ENCODE measurements at places on chromosomes 16 and 17.
A peak's percentile ranks its signal among the peaks of the same experiment; 100 is the strongest.

DNA sequence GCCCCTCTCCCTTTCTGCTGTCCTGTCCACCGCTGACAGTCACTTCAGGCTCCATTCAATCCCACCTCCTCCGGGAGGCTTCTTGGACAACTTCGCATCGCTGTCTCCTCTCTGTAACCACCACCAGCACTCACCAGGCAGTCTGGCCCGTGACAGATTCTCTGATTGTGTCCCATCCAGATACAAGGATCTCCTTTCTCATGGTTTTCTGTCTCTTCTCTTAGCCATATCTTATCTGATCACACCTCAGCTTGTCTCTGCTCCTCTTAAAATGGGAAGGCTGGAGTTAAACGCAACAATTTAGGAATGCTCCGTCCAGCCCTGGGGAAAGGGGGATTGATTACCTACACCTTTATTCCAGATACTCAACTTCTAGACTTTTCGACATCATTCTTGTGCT lies 56.9 kb upstream of the ARHGAP44 start:
- no peak for DNase-seq

DNA sequence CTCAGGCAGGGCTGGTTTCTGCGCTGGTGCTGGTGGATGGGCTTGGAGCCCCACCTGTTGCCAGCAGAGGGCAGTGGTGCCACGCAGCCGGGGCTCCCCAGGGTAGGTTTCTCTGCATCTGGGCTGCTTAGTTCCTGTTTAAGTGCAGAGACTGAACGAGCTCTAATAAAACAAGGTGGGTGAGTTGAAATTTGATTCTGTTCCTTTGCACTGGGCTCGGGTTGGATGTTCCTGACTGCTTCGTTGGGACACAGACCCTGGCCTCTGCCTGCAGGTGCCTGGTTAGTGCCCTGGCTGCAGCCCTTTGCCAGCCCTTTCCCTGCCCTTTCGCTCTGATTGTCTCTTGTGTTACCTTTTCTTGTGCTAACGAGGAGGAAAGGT lies 30.0 kb downstream of the TBCD start:
- peak; percentile 87 for DNase-seq

DNA sequence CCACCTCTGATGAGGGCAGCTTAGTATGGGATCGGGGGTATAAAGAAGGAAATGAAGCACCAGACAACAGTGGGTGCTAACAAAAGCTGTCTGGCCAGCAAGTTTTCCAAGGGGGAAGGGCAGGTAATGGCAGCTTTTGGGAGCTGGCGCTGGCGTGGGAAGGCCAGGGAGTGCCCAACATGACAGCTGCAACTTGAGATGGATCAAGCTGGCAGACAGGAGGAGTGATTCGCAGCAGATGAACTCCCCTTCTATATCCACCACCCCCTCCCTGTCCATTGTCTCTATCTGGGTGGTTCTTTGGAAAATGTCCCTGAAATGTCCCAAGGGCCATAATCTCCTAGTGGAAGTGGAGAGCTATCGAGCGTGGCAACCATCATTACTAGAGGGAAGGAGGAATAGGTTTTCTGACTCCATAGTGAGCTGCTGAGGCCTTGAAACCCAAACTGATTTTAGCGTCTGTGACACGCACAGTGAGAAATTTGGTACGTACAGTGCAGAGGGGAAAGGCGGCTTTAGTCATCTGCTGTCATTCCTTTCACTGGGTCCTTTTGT lies 4.8 kb upstream of the INPP5K start:
- no peak for DNase-seq

DNA sequence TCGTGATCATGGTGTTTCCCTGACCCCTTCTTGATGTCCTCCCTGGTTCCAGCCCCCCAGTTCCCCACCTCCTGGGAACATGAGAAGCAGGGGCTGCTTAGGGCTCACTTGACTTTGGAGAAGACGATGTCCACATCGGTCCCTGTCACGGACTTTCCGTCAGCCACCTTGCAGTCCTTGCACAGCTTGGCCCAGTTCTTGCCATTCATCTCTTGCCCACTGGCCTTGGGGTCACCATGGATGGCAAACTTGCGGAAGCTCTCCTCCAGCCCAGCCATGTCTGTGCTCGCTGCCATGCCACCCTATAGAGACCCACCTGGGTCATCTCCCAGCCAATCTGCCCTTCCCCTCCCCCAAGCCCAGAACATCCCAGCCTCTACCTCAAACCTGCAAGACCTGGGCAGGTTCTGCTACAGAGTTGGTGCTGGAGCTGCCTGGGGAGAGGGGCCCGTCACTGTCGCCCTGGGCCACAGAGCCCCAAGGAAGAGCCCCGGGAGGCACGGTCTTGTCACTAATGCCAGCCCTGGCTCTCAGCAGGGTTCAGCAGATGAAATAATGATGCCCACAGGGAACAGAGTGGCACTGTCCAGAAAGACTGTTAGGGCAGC lies 2.4 kb downstream of the TPPP3 start:
- DNase-seq, result no peak

DNA sequence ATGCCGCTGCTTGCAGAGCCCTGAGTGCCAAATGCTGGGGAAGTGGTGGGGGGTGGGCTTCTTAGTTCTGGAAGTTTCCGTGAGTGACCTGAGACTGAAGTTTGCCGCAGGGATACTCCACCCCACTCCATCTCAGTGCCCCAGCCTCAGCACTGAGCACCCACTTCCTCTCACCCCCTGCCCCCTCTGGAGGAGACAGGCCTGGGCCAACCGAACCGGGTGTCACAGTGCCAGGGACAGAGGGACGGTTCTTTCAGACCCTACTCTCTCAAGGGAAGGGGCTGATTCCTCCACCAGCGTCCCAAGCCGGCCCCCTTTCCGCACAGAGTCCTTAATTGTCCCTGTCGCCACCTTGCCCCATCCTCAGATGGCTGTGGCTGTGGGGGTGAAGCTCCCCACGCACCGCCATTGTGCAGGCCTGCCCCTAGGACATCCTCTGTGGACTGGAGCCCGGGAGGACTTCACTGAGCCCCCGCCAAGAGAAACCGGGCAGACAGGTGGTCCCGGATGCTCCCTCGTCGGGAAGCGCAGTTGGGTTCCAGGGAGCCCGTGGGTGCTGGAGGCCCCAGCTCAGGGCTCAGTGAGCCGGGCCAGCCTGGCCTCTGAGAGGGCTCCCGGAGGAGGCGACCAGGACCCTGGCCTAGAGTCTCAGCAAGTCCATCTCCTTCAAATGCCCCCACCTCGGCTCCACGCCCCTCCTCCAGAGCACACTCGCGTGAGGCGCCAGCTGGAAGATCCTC lies 1.6 kb upstream of the KREMEN2 start:
- DNase-seq, result no peak

DNA sequence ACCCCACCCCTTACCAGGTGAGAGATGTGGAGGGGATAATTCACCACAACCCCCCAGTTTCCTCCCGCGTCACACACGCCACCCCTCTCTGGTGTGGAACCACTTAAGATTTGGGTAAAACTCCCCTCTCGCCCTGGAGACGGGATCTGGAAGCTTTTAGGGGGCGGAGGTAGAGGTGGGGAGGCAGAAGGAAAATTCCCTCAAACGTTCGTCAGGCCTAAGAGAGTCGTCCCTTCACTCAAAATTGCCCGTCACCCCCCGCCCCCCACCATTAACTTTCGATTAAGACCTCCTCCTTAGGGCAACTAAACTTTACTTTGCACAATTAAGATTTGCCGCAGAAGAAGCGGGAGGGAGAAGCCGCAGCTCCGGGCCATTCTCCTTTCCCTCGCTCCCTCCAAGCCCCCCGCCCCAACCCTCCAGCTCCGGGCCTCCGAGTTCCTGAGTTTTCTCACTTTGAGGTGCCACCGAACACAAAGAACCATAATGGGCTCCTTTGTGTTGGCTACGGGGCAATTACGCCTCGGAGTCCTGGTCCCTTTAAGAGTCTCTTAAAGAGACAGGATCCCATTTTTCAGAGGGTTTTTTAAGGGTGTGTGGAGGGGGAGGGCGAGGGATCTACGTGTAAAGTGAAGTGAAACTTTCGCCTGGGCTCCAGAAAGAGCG lies 985 bp upstream of the FZD2 start:
- no peak for DNase-seq

- no peak for DNase-seq
Measured at GRCh38 chr17:75205793-75206163, 299 bp downstream of the NUP85 start.

DNA sequence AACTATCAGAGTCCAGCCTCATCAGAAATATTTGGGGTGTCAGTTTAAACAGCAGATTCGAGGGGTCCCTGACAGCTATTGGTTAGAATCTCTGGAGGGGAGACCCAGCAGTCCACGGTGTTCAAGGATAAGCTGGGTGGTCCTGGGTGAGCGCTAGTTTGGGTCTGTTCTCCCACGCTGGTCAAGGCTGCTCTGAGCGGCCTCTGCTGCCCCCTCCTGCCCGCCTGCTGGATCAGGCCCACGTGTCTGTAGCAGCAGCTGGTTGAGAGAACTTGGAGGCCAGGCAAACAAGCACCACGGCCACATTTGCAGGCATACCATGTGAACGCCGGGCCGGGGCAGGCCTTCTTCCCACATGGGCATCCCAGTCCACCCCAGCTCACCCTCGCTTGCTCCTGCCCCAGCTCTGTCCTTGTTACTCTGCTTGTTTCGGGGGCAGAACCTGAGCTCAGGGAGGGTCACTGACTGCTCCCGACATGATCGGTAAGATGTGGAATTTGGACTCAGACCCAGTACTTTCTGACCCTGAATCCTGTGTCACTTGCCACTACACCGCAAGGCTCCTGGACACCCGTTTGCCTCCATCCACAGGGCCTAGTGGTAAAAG lies 7.4 kb downstream of the FOXF1 start:
- no peak for DNase-seq

DNA sequence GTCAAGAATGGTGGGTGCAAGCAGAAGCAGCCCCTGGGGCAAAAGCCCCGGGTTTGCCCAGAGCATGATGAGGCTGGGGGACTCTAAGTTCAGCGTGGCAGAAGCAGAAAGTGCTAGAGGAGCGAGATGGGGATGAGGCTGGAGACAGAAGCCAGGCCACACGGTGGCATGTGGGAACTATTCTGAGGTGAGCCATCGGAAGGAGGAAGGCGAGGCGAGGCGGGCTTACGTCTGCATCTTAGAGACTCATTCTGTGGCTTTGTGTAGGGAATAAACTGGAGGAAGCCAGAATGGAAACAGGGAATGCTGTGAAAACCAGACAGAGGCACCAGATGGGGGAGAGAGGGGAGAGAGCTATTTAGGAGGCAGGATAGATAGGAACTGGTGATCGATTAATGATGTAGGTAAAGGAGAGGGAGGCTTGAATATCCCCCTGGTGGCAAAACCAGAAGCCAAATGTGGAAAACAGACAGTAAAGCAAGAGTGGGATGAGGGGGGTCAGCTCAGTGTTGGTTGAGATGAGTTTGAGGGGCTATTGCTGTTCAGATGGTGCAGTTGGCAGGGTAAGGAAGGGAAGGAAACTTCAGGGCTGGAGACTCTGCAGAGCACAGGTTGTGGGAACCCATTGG lies 3.1 kb upstream of the TNFSF13 start:
- no peak for DNase-seq

GRCh38 chr17:45825792-45826191 lies 18.9 kb upstream of the SPPL2C start:
- DNase-seq, result no peak

DNA sequence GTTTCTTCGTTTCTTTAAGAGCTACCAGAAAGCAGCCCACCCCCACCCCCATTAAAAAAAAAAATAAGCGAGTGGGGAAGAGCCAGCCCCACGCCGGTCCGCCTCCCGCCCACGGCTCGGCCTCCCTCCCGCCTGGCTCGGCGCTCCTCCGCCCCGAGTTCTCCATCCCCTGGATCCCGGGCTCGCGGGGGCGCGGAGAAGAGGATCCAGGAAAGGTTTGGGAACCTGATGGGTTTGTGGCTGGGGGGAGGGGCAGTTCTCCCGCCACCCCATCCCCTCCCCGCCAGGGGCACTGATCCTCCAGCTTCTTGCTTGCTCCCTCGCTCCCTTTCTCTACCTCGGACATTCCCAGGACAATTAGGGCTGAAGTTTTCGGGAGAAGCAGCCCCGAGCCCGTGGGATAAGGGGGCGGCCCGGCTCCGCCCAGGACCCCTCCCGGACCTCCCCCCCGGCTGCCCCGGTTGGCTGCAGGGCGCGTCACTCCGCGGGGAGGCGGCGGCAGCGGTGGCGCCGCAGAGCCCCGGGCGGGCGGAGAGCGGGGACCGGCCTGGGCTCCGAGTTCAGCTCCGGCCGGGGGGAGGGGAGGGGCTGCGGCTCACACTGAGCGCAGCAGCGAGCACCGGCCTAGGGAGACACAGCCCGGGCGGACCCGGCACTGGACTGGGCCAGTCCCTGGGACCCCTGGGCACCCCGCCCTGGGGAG lies 1.0 kb upstream of the SALL1 start:
- DNase-seq, result no peak

DNA sequence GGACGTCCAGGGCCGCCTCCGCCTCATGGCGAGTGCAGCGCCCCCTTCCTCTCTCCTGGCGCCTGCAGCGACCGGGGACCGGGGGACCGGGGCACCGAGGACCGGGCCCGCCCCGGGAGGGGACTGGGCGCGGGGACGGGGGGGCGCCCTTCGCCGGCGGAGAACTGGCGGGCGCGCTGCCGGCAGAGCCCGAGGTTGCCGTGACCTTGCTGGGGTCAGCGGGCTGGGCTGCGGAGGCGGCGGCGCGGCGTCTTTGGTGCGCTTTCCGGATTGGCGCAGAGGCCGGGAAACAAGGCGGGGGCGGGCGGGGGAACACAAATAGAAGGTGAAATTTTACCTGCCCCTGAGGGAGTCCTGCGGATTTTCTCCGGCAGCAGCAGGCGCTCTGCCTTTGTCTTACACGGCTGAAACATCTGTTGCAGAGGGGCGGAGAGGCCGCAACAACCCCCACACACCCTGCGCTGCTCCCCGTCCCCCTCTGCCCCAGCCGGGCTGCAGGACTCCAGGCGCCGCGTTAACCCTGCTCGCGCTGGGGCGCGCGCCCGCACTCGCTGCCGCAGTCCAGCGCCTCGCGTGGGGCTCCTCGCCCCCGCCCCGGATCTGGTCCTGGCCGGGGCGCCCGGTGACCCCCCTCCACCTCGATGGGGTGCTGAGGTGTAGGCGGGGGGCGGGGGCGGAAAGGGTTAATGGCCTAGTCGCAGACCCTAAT lies 53.5 kb downstream of the SREBF1 start:
- DNase-seq, result peak; percentile 54

GRCh38 chr17:80730739-80731138 lies 186.1 kb downstream of the RPTOR start:
- no peak for DNase-seq

GRCh38 chr17:81397314-81398175 lies 2.3 kb downstream of the BAHCC1 start:
- DNase-seq, result no peak

GRCh38 chr16:81612351-81613163 lies 166.5 kb upstream of the PLCG2 start:
- no peak for DNase-seq

DNA sequence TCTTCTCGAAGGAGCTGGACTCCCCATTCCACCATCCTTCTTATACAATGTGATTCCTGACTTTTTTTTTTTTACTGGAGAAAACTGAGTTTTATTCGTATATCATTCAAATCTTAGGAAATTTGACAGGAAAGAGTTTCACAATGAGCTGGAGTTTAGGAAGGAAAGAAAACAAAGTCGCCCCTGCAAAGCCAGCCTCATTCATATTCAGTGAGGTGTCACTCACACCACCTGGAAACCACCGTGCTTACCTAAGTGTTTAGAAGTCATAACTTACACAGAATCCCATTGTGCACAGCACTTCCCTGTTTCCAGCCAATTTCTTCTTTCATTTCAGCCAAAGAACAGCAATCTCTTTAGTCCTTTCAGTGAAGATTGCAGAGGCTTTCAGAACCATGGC lies 90.3 kb upstream of the CHMP6 start:
- no peak for DNase-seq
